Stimulated activated CD8-positive, alpha-beta memory T cell treated with anti-CD3 and anti-CD28 coated beads, Interleukin-15, amount 100 ng/mL, for 4 hours (primary cell): ENCODE measurements at places on chromosomes 4 and X.

DNA sequence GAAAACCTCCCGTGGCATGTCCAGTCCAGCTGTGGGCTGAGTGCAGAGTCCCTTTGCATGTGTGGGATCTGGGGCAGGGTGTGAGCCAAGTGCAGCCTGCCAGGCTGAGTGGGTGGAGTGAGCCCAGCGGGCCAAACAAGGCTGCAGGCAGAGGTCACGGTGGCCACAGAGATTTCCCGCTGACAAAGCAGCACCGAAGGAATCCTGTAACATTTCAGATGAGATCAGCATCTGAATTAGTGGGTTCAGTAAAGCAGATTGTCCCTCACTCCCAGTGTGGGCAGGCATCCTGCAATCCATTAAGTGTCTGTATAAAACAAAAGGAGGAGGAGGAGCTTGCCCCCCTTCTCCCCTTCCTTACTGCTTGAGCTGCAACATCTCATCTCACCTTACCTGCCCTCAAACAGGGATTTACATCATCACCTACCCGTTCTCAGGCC, 324.4 kb downstream of the FAT4 start:
- DNase-seq = no peak

- DNase-seq = no peak
These were observed 383.7 kb downstream of the NAF1 start for GRCh38 chr4:162782778-162783525.

DNA sequence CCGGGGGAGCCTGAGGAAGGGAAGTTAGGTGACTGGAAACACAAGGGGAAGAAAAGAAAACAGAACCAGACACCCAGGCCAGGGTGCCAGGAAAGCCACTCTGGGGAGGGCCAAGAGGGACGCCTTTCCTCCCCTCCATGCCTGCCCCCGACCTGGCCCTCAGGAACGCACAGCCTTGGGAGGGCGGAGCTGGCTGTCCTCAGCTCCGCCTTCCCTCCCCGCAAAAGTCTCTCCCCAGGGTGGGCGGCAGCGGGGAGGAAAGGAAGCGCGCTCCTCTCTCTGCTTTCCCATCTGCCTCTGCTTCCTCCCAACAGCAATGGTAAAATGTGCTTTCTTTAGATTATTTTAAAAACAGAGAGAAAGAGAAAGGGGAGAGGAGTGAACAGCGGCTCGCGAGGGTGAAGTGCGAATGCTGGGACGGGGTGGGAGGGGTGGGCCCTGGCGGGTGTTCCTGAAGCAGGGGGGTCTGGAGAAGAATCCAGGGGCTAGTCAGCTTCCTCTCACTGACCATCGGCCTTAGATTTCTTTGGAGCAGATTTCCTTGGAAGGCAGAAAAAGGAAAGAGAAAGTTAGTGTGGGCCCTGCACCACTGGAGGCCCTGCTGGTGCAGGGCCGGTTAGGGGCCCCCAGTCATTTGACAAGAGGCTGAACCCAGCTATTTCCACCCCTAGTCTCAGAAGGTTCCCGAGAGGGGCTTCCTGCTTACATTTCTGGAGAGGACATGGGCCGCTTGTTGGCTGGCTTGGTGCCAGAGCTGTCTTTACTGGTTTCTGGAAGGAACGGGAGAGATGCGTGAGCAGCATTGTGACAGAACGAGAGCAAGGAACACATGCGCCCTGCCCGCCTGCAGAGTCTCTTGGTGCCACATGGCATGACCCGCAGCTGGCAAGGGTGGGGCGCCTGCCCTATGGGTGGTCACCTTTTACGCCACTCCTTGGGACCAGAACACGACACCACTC, 4.7 kb upstream of the RENBP start:
- no peak for DNase-seq

- DNase-seq = no peak
These were observed 259.2 kb downstream of the GPC3 start for GRCh38 chrX:133726211-133726630.

DNA sequence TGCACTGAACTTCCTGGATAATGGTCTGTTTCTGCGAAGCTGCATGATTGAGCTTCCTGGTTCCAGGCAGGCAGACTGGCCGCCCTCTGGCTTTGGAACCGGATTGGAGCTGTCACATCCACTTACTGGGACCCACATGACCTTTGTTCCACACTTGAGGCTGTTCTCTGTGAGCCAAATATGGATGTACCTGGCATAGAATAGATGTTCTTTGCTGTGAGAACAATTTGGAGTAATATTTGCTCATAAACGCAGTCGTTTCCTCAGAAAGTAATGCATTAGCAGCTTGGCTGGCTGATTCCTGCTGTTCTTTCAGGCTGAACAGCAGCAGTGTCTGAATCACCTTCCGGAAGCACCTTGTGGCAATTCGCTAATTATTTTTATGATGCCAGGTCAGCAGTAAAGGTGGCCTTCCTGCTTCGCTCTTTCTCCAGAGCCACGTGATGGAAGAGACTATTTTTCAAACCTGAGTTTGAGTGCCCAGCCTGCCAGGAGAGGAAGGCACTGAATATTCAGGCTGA, 78.1 kb upstream of the BOD1L1 start:
- DNase-seq = no peak

GRCh38 chr4:13950491-13950890, 323.0 kb upstream of the BOD1L1 start:
- DNase-seq = no peak

- DNase-seq = no peak
These were observed 19.5 kb upstream of the PDCL2 start for GRCh38 chr4:55611358-55612059.
